Fibroblast of skin of back (primary cell): ENCODE measurements at places on chromosomes 11 and 22.

- DNase-seq, result no peak
Observed at GRCh38 chr11:112863305-112863704, 97.9 kb upstream of the NCAM1 start.

DNA sequence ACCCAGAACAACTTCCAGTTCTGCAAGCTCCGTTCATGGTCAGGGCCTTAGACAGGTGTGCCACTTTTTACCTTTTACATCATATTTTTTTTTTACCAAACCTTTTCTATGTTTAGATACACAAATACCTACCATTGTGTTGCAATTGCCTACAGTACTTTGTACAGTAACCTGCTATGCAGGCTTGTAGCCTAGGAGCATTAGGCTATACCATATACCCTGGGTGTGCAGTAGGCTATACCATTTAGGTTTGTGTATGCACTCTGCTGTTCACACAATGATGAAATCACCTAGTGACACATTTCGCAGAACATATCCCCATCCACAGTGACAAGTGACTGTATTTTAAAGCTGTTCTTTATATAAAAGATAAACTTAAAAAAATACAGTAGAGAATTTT lies 29.6 kb downstream of the APIP start:
- no peak for DNase-seq

DNA sequence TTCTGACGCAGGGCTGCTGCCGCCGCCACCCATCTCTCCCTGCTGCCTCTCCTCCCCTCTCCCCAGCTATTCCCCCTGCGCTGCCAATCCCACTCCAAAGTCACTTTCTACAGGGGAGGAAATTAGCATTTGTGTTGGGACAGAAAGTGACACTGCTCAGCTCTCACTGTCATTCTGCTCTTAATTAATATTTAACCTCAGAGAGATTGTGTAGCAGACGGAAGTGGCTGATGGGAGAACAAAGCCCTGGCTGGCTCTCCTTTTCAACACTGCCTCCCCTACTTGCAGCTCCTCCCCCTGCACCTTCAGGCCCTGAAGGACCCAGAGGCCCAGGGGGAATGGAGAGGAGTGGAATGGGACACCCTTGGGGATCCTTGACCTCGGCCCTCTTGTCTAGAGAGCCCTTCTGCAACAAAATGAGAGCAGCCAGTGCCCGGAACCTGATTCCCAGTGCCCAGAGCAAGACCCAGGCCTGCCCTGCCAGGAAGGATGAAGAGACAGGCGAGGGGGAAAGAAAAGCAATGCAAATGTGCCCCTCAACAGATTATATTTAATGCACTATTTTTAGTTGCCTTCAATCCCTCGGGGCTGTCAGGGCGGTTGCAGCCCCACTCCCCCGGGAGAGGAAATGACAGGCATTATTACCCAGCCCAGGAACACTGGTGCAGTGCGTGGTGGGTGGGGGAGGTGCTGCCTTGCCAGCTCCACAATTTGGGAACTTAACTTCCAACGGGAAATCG lies 14.6 kb upstream of the NRGN start:
- peak; percentile 24 for DNase-seq

GRCh38 chr11:117193130-117194020 lies 5.8 kb upstream of the TAGLN start:
- DNase-seq, result no peak

DNA sequence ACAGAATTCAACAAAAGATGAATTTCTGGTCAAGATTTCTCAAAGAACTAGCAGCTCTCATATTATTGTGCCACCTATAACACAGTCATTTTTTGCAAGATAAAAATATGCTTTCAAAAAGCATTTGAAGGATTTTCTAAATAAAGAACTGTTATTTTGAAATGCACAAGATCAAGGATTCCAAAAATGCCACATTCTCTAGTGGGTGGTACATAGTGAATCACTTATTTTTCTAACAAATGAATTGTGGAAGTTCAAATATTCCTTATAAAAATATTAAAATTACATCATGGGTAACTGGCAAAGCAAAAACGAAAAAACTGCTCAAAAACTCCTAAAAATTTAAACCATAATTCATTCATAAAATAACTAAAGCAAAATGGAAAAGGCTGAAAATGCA lies 2.1 kb downstream of the RNF141 start:
- DNase-seq, result peak; percentile 75
